ENCODE measurements at places on chromosomes 16 and 17.

DNA sequence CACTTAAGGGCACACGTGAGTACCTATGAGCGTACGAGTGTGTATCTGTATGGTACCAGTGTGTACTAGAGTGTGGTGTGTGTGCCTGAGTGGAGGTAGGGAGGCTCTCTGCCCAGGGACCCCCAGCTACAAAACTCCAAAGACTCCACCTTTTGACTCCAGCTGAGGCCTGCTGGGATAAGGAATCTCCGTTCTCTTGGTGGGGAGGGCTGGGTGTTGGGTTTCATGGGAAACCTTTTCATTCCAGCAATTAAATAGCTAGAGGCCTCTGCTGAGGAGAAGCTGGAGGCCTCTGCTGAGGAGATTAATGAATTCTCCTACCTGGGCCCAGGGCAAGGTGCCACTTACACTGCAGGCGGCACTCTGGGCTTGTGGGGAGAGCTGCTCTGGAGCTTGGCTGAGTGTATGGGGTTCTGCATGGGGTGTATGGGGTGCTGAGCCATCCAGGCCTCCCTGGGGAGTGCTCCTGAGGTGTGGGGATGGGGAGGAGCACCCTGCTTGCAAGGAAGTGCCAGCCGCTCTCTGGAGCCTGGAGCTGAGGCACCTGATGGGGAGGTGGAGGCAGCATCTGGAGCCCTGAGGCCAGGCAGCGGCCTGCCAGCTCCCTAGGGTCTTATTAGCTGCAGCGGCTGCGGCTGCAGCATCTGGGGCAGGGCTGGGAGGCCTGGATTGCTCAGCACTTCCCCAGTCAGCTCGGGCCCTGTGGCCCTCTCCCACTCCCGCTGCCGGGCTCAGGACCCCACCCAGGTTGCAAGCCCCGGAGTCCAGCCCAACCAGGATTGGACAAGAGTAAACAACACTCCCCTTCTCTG is 4.6 kb downstream of the ANKRD13B start:
- no peak for DNase-seq

DNA sequence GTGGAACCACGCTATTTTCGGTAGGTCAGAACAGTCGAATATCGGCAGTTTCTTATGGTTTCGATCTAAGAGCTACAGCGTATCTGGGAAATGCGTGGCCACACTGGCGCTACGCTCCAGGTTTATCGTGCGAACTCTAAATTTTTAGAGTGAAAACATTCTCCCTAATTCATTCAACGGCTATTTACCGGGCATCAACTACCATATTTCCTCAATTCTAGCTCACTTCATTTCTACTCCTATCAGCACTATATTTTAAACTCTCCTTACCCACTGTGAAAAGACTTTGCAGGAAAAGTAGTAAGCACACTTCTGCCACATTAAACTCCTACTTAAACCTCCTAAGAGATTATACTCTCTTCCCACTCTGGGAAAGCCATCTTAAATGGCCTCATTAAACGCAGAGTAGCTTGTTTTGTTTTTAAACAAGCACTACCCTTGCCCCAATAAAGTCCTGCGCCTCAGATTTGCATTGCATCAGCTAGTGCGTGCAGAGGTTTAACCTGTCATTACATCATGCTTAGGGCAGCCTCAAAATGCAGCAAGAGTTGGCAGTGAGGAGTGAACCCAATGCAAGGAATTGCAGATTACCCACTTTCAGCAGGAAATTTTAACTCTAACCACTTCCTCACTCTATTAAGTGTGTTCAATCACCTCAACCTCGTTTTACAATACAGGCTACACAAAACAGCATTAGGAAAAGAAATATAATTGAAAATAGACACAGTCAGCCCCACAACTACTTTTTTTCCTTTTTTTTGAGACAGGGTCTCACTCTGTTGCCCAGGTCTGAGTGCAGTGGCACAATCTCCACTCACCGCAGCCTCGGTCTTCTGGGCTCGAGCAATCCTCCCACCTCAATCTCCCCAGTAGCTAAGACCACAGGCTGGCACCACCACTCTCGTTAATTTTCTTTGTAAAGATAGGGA is 18.8 kb downstream of the SIAH1 start:
- peak; percentile 97 for DNase-seq

DNA sequence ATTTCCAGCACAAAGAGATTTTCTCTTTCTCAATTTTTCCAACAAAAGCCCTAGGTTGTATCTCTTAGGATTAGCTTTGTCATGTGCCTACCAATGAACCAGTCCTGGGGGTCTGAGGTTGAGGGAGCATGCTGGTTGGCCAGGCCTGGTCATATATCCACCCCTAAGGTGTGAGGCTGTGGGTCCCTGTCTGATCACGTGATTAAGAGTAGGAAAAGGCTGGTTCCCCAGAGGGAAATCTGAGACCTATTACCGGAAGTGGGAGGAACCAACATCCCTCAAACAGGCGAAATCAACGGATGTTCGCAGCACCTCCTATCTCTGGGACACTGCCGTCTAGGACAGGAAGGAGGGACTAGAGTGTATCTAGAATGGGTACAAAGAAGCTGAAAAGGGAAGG is 185.7 kb upstream of the IRX5 start:
- no peak for DNase-seq

DNA sequence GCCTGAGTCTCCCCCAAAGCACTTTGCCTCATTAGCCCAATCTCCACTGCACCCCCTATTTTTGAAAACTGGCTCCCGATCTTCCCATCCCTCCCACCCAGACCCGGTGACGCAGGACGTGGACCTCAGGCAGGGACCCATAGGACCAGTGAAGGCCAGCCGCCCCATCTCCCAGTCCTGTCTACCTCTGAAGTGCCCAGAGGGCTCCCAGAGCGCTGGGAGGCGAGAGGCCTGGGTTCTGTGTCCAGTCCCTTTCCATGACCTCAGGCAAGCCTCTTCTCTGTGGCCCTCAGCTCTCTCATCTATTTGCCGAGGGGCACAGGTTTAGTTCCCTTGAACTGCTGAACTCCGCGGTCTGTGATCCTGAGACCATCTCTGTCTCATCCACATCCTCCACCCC is 714 bp downstream of the TNS4 start:
- no peak for DNase-seq

DNA sequence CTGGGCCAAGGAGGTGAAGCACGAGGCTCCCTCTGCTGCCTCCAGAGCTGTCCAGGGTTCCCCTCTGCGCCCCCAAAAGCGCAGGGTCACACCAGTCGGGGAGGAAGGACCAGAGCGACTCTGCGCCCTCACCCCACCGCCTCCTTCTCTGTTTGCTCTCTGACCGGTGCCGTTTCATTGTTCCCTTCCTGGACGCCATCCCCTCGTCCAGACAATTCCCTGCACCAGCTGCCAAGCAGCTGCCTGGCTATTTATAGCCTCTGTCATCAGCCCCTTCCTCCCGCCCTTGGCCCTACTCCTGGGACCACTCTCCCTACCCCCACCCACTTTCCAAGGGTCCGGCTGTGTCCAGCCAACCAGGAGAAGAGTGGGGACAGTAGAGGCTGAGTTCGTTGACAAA is 68.8 kb upstream of the CREBBP start:
- peak; percentile 53 for DNase-seq

DNA sequence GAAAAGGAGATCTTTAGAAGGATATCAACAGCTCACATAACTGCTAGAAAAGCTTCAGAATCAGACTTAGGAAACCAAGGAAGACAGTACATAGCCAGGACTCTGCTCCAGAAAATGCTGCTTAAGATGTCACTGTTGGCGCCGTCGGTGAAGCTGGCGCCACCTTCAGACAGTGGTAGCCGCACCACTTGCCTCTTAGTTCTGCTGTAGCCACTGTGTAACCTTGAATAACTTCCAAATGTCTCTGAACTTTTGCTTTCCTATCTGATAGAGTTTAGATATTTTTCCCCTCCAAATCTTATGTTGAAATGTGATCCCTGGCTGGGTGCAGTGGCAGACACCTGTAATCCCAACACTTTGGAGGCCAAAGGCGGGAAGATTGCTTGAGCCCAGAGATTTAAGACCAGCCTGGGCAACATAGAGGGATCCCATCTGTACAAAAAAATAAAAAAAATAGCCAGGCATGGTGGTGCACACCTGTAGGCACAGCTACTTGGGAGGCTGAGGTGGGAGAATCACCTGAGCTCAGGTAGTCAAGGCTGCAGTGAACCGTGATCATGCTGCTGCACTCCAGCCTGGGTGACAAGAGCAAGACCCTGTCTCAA is 6.3 kb upstream of the USP31 start:
- peak; percentile 13 for DNase-seq

DNA sequence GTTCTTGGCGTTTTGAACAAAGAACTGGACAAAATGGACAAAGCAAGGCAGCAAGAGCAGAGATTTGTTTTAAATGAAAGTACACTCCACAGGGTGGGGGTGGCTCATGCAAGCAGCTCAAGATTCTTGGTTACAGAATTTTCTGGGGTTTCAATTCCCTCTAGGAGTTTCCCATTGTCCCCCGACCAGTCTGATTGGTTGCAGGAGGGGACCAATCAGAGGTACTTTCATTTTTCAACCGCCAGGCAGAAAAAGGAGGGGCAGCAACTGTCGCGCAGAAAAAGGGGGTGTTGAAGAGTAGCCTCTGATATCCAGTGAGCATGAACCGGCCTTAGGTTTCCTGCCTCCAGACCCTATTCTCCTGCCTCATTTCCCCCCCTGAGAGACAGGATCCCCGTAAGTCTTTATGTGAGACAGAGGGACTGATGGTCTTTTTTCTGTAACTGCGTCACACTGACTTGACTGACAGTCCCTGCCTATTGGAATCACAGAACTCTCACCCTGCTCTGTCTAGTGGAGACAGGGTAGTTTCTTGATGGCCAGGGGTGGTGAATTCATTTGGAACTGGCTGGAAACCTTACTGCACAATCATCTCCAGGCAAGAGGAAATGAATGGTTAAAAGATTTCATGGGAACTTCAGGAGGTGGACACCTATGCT is 59.4 kb upstream of the ALOX12 start:
- DNase-seq = no peak

DNA sequence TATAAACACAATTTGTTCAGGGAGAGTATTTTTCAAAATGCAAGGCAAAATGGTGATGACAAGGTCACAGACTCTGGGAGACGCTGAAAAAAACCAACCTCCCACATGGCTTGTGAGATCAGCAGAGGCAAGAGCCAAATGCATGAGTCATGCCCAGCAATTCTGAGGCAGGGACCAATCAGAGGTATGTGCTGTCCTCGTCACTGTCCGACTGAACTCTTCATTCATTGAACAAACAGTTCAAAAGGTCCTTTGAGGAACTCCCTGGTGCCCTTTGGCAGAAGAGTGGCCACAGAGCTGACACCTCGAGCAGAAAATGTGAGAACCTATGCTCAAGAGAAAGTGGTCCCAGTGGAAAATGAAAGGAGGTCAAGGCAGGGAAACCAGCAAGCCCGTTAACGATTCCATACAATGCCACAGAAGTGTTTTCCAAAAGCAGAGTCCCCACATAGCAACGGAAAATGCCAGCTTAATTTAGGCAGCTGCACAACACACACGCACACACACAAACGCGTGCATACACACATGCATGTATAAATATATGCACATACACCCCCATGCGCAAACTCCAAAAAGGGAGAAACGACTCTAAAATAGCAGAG is 50.9 kb downstream of the CDH11 start:
- peak; percentile 95 for DNase-seq

DNA sequence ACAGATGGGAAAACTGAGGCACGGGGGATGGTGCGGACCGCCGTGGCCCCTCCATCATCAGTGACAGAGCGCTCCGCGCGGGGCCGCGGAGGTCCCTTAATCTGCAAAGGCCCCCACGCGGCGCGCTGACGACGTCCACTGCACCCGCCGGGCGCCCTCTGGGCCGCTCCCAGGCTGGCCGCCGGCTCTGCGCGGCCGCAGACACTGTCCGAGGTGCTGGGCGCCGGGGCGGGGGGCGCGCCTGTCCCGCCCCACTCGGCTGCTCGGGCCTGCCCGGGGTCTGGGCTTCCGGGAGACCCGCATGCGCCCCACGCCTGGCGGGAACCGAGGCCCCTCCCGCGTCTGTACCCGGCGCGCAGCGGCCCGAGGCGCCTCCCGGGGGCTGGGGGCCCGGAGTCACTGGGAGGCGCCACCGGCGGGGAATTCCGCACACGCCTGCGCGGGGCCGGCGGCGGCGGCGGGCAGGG is 550 bp upstream of the RNF213 start:
- peak; percentile 65 for DNase-seq

GRCh38 chr17:76166906-76167305 is 25.9 kb upstream of the FOXJ1 start:
- DNase-seq = no peak

DNA sequence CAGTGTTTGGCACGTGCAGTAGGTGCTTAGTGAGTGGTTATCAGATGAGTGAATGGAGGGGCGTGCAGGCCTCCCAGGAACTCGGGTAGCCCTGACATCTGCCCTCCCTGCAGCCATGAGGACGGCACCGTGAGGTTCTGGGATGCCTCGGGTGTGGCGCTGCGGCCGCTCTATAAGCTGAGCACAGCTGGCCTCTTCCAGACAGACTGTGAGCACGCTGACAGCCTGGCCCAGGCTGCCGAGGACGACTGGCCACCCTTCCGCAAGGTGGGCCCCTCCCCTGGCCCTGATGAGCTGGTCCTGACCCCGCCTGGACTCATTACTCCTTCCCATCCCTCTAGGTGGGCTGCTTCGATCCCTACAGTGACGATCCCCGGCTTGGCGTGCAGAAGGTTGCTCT is 11.1 kb downstream of the LLGL1 start:
- no peak for DNase-seq

DNA sequence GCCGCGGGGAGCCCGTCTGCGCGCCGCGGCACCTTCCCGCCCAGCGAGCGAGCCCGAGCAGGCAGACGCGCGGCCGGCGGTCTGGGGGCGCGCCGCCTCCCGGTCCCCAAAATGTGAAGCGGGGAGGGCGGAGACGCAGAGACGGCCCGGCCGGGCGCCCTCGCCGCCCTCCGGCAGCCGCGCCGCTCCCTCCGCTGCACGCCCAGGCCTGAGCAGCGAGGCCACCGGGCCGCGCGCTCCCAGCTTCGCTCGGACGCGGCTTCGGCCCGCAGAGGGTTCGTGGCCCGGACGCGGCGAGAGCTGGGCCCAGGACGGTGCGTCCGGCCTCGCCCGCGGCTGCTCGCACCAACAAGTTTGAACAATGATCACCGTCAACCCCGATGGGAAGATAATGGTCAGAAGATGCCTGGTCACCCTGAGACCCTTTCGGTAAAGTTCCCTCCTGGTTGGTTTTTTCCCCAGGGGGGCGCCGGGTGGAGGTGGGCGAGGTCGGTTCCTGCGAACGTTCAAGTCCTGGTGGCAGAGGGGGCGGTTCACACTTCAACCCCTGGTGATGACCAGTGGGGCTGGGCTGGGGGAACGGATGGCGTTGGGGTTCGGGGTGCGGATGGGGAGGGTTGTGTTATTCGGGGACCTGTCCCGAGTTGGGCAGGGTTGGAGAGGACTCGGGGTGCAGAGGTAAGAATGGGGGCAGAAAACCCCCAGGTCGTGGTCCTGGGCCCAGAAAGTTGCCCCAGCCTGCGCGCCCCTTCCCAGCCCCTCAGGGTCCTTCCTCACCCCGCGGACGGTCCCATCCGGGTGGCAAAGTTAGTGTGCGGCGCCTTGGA is 678 bp downstream of the MGAT5B start:
- DNase-seq = no peak

DNA sequence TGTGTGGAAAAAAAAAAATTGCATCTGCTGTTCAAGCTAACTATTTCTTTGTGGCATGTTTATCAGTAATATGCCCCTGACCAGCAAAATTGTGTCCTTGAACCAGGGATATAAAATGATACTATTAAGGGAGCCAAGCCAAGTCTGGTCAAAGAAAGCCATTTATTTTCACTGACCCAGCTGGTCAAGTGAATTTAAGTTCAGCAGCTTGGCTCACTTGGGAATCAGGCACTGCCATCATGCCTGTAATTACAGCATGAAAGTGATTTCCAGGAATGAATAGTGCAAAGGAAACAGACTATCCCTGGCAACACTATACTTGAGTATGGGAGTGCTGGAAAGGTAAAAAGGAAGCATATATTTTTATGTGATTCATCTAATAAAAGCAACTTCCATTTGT is 934.6 kb upstream of the CDH8 start:
- DNase-seq = no peak

- no peak for DNase-seq
Measured at GRCh38 chr17:7655541-7655840, 4.8 kb downstream of the ATP1B2 start.
